ENCODE measurements at places on chromosomes 6 and 20.

GRCh38 chr6:40986921-40987819 is 51.9 kb downstream of the UNC5CL start:
- no peak for DNase-seq

DNA sequence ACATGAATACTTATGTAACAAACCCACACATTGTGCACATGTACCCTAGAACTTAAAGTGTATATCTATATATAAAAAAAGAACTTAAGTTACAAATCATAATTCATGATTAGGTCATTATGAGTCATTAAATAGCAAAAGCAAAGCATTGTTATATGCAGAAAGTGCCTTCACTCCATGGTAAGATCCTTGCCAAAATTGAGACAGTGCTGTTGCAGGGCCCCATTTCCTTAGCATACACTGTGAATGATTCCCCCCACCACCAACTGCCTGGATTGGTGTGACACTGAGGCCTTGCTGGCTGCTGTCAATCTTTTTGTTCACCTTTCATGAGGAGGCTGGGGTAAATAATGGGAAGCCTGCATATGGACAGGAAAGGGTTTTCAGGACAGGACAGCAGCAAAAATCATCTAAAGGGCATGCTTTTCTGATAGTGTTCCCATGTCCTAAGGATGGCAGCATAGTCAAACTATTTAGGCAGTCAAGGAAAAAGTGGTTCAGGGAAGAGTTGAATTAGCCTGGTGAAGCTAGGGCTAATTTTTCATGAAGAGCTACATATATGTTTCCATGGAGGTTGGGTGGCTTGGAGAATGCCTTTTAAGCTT is 188.2 kb upstream of the ASCC3 start:
- no peak for DNase-seq

- no peak for DNase-seq
Measured at GRCh38 chr6:161238500-161238899, 35.4 kb downstream of the AGPAT4 start.

DNA sequence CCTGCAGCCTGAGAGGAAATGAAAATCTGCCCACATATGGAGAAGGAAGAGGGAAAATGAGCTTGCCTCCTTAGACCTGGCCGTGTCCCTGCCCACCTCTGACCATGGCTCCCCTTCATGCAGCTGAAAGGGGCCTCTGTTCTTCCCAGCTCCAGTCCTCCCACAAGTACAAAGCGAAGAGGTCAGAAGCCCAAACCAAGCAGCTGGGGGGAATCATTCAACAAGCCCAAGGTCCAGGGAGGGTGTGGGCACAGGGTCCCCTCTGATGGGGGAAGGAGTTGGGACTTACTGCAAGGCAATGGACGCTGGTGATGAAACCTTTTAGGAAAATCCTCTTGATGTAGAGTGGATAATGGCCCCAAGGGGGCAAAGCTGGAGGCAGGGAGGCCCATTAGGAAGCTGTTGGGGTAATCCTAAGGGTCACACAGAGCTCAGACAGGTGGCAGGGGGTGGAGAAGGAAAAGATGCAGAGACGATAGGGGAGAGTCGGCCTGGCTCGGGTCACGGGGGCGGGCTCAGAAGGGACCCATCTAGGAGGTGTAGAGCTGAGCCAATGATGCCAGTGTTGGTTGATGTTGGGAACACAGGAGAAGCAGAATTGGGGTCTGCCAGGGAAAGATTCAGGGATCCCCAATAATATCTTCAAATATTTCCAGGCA is 16.1 kb upstream of the GRM4 start:
- DNase-seq, result no peak

- no peak for DNase-seq
Measured at GRCh38 chr6:122861594-122861993, 72.5 kb downstream of the SMPDL3A start.
